ENCODE measurements at places on chromosomes 2 and 18.

DNA sequence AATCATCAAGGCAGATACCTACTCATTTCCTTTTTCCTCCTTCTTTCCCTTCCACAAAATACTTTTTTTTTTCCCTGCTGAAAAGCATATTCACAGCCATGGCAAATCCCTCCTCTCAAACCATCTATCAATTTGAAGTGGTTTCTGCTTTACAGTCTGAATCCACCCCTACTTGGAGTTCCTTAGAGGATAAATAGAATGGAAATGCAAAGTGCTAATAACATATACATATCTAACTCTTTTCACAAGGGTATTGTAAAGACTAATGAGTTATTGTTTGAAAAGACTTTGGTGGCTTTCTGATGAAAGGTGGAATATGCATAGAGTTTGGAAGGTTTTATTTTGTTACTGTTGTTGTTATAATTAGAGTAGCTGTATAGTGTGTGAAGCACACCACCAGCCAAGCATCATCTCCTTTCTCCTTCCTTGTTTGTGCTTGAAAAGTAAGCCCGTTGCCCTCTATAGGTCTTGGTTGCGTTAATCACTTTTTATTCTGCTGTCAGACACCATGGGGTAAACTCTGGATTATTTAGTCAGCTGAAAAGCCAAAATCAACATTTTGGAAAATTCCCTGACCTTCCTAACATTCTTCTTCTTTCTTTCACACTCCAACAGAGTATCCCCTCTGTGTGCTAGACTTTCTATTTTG lies 2126.9 kb upstream of the CELF4 start:
- DNase-seq: no peak

GRCh38 chr2:182456784-182457183 lies 29.9 kb upstream of the PDE1A start:
- no peak for DNase-seq

DNA sequence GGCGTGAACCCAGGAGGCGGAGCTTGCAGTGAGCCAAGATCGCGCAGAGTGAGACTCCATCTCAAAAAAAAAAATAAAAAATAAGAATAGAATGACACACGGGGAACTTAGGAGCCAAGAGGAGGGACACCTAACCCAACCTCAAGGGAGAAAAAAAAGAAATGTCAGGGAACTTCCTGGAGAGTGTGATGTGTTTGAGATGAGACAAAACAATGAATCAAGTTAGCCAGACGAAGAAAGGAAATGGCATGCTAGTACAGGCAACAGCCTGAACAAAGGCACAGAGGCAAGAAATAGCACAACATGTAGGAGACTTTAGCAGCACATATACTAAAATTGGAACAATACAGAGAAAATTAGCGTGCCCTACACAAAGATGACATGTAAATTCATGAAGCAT lies 36.7 kb upstream of the PAPOLG start:
- no peak for DNase-seq

DNA sequence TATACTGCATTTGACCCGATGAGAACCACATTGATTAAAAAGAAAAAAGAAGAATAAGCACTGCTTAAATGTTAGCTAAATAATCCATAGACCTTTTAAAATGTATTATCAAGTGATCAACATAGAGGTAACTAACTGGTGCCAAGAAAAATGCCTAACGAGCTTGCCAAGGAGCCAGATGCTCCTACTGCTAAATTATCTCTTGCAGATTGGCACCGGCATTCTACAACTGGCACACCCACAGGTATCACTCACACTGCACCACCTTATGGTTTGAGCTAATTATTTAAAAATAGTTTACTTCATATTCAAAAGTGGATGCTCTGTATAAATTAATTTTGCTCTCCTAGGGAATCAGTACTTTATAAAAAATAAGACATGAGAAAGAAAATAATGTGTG lies 341.6 kb upstream of the CDH7 start:
- DNase-seq: no peak

- no peak for DNase-seq
Measured at GRCh38 chr2:36513661-36514060, 84.3 kb downstream of the FEZ2 start.

DNA sequence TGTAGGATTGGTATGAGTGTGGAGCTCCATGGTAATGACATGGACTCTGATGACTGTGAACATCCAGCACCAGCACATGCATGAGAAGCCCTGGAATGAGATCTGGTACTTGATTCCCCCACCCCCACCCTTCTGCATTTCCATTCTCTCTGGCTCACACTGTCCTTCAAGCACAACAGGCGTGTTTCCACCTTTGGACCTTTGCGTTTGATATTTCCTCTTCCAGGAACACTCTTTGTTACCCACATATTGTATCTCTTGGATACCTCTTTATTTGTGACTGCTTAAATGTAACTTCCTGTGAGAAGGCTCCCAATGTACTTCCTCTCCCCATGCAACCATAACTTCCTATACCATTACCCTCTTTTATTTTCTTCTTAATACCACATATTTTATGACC lies 263.8 kb downstream of the HNMT start:
- no peak for DNase-seq

Data from type B pancreatic cell (in vitro differentiated cells).